ENCODE measurements at places on chromosomes 5 and 9. TPM values are rescaled to one million over a fixed set of nuclear protein-coding genes. Genes with fewer than 3 reads are reported as not detected.

DNA sequence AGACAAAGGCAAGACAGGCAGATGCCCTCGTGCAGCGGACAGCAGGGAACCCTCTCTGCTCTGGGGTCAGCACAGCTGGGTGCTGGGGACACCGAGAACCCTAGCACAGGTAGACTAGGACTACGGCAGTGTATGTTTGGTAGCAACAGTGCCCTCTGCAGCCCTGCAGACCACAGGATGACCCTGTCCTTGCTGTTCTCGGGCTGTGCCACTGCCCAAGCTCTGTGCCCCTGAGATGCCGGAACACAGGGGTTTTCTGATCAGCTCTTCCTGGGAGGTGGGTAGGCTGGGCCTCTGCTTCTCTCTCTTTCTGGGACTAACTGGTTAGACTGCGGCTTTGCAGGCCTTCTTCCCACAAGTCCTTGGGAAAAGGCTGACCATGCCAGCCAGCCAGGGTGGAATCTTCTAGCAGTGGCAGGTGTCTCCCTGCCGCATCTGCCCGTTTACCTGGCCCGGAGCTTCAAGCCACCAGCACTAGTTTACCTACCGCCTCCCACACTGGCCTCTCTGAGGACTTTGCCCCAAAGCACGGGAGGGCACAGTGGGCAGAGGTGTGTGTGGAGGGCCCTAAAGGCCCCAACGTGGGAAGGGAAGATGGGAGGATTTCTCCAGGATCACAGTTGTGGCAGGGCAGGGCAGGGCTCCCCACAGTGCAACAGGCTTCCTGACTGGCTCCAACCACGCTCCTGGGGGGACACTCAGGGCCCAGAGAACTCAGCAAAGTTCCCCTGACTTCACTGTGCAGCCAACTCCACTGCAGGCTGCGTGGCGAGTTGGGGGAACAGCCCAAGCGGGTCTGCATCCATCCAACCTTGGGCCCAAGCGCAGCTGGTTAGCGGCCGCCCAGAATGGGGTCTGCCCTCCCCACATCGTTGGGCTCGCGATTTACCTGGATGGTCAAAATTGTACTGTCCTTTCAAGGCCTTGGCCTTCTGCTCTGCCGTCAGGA lies 1.2 kb downstream of the UCK1 start:
- DNase-seq: no peak

DNA sequence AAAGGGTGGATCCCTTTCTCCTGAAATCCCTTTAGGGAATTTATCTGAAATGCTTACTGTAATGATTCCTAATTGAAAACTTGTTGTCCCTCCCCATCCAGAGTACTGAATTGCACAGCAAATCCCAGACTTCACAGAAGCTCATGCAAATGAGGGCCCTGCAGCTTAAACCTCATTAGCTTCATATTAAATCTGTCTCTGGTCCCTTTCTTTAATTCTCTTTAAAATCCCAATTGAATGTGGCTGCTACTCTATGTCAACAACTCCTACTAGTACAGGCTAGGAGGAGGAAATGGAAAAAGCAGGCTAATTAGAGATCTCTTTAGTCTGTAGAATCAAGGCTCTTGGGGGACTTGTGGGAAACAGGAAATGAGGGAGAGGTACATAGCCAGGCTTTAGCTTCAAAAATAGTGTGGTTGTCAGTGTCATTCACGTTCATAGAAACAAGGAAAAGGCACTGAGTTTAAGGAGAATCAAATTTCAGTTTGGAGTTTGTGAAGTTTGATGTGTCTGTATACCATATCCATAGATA lies 191.3 kb upstream of the PRDM9 start:
- no peak for DNase-seq

GRCh38 chr5:56585999-56586691 lies 229.2 kb upstream of the MAP3K1 start:
- no peak for DNase-seq

DNA sequence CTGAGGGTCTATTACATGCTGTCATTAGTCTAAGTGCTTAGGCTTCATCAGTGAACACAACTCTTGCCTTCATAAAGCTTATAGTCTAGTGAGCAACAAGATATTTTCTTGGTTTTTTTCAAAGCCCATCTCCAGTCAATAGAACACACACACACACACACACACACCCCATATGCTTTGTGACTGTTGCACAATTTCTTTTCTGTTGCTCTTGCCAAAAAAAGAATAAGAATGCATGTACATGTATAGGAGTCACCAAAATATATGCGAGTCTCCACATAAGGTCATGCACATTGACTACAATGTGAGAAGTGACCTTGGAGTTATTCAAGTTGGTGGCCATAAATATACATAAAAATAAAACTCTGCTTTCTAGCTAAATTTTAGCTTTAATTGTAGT lies 351.5 kb upstream of the TLE4 start:
- no peak for DNase-seq

DNA sequence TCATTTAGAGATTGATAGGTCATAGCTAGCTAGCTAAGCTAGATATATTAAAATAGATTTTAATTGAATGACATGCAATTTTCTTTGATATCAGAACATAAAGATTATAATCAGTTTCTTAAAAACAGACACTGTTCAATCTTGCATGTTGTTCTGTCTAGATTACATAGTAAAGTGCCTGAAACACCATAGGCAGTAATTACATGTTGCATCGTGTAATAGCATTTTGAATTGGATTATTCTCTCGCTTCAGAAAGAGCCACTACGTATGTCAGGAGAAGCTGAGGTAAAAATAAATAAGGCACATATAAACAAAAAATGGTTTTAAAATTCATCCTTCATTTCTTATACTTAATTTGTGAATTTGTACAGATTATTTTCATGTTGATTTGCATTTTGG lies 148.0 kb upstream of the CDH12 start:
- no peak for DNase-seq

DNA sequence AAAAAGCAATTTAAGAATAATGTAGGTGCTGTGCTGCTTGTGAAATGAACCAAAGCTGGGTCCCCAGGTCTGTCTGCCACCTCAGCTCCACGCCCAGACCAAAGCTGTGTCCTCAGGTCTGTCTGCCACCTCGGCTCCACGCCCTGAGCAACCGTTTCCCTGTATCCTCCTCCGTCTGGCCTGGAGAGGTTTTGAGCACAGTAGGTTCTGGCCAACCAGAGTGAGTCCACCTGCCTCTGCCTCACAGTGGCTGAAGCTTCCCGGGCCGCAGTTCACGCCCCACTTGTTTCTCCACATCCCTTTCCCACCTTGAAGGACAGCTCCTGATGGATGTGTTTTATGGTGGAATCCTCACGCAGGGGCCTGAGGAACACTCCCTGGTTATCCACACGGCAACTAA lies 120.5 kb downstream of the ADAMTS2 start:
- DNase-seq: no peak

DNA sequence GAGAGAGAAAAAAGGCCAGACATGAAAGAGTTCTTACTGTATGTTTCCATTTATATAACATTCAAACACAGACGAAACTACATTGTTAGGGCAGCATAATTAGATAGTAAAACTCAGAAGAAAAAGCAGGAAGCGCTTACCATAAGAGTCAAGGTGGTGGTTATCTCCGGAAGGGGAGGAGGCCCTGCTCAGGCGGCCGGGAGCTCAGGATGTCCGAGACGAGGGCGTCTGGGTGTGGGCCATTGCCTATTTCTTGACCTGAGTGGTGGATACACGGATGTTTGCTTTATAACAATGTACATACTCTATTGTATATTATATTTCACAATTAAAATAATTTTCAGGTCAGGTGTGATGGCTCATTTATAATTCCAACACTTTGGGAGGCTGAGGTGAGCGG lies 80.9 kb upstream of the COL5A1 start:
- no peak for DNase-seq

DNA sequence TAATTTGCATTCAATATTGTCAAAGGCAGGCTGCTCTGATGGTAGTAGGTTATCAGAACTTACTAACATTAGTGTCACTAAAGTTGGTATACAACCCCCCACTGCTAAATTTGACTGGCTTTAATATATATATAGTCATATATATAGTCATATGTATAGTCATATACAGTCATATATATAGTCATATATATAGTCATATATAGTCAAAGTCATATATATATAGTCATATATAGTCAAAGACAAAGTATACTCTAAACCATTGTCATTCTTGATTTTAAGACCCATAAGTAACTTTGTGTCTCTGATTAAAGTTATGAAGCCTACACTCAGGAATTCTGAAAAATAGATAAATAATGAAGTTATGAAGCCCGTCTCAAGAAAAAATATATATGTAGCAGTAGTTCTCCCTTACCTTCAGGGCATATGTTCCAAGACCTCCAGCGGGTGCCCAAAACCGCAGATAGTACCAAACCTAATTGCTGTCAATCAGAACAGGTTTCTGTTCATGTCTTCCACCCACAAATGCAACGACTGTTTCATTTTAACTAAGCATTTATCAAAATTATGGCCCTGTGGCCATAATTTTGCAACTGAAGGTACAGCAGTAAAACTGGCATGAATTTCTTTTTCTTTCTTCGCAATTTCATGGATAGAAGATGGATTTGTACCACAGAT lies 40.1 kb downstream of the TRPM6 start:
- no peak for DNase-seq

GRCh38 chr9:123033352-123033751 lies at the start of gene GPR21:
Gene GPR21 (plus strand): TSS chr9:123033667. CDS start chr9:123034567, 900 bp downstream.
- DNase-seq: no peak

DNA sequence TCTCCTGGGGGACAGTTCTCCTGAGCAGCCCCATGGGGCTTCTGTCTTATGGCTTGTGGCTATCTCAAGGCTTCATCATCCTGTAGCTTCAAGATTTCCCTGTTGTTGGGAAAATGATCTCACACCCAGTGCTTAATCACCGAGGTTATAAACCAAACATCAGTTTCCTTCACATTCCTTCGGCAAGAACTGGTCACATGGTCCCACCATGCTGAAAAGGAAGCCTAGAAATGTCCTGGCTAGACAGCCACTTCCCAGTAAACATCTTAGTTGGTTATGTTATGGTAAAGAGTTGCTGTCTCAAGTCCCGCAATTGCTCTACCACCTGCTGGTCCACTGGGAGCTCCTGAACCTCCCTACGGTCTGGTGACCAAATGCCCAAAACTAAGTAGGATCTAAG lies 66.0 kb downstream of the RAB3C start:
- DNase-seq: no peak

The FAM151B gene
- total RNA-seq: 3.9 TPM

The NMUR2 gene
- total RNA-seq: 0.45 TPM
